ENCODE measurements at places on chromosomes 7 and 10. TPM values are rescaled to one million over a fixed set of nuclear protein-coding genes. Genes with fewer than 3 reads are reported as not detected.

Gene SEMA4G
- total RNA-seq = 10.3 TPM

Gene NUTM2D
- total RNA-seq = 1.1 TPM

Gene IL15RA
- 3.6 TPM for total RNA-seq

Gene UCN3
- not detected for total RNA-seq

Gene THSD7A
- total RNA-seq = 2.4 TPM

Gene MRLN
- not detected for total RNA-seq

Gene APBB1IP
- 11.1 TPM for total RNA-seq

Gene SPAM1
- total RNA-seq = not detected

Gene NUTM2E
- 0.52 TPM for total RNA-seq

Gene ADARB2
- total RNA-seq = not detected

Gene SLC26A5
- not detected for total RNA-seq

Gene ITGA8
- not detected for total RNA-seq

Gene LIPK
- not detected for total RNA-seq

Gene CFAP70
- total RNA-seq = 0.28 TPM

Gene PRKCQ
- total RNA-seq = 5.1 TPM

Gene CRHR2
- total RNA-seq = not detected

Gene RBP3
- not detected for total RNA-seq

Gene LRRC4
- not detected for total RNA-seq

Gene VPS50
- 10.8 TPM for total RNA-seq

Gene NACAD
- total RNA-seq = 0.16 TPM

Gene CPED1
- not detected for total RNA-seq

Gene ASZ1
- total RNA-seq = not detected

Gene CPA1
- not detected for total RNA-seq

Gene FAM25G
- total RNA-seq = not detected

Gene CHST3
- 36.1 TPM for total RNA-seq

Gene COL1A2
- not detected for total RNA-seq

Gene DDC
- 1.6 TPM for total RNA-seq

Gene CEP55
- 61.2 TPM for total RNA-seq

Gene ASNS
- 64.7 TPM for total RNA-seq

Gene WASHC2C
- 18.1 TPM for total RNA-seq

Gene ARHGAP22
- total RNA-seq = 4.4 TPM

Gene PVRIG
- not detected for total RNA-seq

Gene TMEM60
- total RNA-seq = 24.6 TPM

Gene STRIP2
- total RNA-seq = 6.5 TPM

Gene ADAM22
- 0.14 TPM for total RNA-seq

Gene SYNPO2L
- not detected for total RNA-seq

Gene UTF1
- 0.16 TPM for total RNA-seq

Gene AOAH
- total RNA-seq = not detected

Gene HOXA1
- 4.0 TPM for total RNA-seq

All from A549 treated with CpdA at 1 μM for 4 hours (cell line).